ENCODE measurements at places on chromosomes 12 and 14. TPM values are rescaled to one million over a fixed set of nuclear protein-coding genes. Genes with fewer than 3 reads are reported as not detected.

DLK1 gene
- polyA plus RNA-seq: 10.7 TPM

CD4 gene
- 0.91 TPM for polyA plus RNA-seq

OAS2 gene
- 1.5 TPM for polyA plus RNA-seq

BDKRB2 gene
- 0.21 TPM for polyA plus RNA-seq

AKAP6 gene
- polyA plus RNA-seq: 15.5 TPM

KLRC1 gene
- polyA plus RNA-seq: 0.06 TPM

CPNE6 gene
- polyA plus RNA-seq: not detected

MGST1 gene
- polyA plus RNA-seq: 24.1 TPM

E2F7 gene
- polyA plus RNA-seq: not detected

NGB gene
- not detected for polyA plus RNA-seq

NCKAP5L gene
- 6.8 TPM for polyA plus RNA-seq

SOCS4 gene
- 23.7 TPM for polyA plus RNA-seq

IL26 gene
- not detected for polyA plus RNA-seq

CFAP251 gene
- polyA plus RNA-seq: 0.79 TPM

LUM gene
- 5.3 TPM for polyA plus RNA-seq

OLR1 gene
- 0.03 TPM for polyA plus RNA-seq
